Activated CD4-positive, alpha-beta T cell treated with anti-CD3 and anti-CD28 coated beads, Interleukin-2, amount 10 ng/mL, durations not matched to agents 7 days and 5 days (primary cell): ENCODE measurements at places on chromosomes 7 and 10.

DNA sequence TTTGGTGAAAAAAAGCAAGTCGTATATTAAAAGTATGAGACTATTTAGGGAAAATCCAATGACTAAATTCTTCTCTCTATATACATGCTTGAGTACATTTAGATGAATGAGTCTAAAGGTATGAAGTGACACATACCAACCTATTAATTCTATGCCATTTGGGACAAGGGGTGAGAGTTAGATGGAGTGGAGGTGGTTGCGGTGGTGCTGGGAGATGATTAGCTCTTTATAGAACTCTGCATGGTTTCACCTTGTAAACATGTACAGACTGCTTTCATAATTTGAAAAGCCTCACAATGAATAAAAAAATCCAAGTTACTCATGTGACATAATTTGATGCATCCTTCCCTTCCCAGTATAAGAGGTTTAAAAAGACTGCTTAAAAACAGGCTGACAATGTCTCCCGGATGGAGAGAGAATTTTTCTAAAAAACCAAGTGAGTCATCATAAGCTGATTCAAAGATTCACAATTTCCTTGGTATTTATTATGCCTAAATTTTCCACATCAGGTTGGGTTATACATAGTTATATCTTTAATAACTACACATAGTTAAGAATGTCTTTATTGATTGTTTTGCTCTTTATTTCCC is 572.8 kb downstream of the REEP3 start:
- DNase-seq: no peak

DNA sequence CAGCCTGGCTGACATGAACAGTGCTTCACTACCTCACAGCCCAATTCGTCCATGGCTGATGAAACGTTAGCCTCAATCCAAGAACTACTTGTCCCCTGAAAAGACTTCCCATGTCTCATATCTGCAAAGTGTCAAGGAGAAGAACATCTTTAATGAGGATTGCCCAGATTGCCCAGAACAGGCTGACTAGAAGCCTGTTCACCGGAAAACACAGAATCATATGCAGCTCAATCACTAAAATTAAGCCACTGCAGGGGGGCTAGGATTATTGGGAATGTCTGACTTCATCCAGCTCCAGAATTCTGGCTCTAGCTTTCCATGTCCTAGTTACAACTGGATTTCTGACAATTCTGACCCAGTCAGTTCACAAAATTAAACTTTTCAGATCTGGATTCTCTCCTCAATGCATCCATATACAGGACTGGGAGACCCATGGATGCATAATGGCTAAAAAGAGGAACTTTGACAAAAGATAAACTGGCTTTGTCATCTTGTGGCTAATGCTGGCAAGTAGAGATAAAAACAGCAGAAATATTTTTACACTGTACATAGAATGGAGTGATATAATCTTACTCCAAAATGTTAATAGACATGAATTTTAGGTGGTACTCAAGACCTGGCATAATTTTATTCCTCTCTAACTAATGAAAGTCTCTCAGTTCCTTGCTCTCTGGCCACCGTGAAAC is 467.0 kb upstream of the POT1 start:
- DNase-seq: no peak

DNA sequence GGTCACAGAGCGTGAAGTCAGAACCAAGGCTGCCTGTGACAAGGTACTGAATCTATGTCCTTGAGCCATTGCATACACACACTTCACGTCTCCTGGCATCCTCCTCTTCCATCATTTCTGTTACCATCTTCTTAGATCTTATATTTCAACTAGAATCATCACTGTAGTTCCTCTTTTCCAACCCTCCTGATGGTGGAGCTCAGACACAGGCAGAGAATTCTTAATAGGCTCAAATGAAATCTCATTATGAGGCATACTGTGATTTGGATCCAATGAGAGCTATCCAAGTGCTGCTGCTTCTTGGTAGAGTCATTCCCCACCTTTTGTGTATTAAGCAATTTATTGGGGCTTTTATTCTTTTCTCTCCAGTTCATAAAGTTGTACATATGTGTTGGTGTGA is 113.2 kb downstream of the CALCR start:
- no peak for DNase-seq

GRCh38 chr10:104777086-104777799 is 136.2 kb downstream of the SORCS3 start:
- DNase-seq: no peak

- no peak for DNase-seq
Observed at GRCh38 chr7:30020535-30020934, 6.0 kb downstream of the FKBP14 start.

GRCh38 chr10:121845044-121845784 is 82.6 kb downstream of the ATE1 start:
- no peak for DNase-seq
